Stimulated activated CD8-positive, alpha-beta memory T cell treated with anti-CD3 and anti-CD28 coated beads, Interleukin-7, amount 100 ng/mL, for 48 hours (primary cell): ENCODE measurements at places on chromosomes 5 and 9.
A peak's percentile ranks its signal among the peaks of the same experiment; 100 is the strongest.

DNA sequence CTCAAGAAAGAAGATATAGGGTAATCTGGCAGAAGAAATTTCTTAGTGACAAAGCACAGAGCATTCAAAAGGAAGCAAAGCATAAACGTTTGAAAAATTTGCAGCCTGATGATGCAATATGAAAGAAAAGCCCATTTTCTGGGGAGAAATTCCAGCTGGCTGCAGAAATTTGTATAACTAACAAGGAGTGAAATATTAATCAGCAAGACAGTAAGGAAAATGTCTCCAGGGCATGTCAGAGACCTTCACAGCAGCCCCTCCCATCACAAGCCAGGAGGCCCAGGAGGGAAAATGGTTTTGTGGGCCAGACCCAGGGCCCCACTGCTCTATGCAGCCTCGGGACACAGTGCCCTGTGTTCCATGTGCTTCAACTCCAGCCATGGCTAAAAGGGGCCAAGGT lies 359.4 kb downstream of the HINT1 start:
- DNase-seq = no peak

- no peak for DNase-seq
These were observed 48.1 kb upstream of the NKD2 start for GRCh38 chr5:960551-960950.

GRCh38 chr9:36470643-36471290 lies 70.7 kb upstream of the RNF38 start:
- DNase-seq = peak; percentile 43

DNA sequence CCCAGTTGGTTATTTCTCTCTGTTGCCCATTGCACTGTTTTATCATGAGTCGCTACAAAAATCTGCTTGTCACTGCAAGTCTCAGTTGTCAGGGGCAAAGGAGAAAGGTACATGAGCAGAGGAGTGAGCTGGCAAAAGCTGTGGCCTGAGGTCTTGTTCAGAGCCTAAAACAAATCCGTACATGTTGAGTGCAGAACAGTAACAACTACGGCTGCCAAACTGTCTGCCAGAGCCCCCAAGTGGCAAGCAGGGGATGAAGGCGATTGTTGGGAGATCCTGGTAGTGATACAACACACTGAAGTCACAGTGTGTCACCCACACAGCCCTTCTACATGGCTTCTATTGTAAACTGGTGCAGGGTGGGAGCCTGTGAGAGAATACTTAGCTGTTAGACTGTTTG lies 50.9 kb downstream of the BRINP1 start:
- DNase-seq = no peak

DNA sequence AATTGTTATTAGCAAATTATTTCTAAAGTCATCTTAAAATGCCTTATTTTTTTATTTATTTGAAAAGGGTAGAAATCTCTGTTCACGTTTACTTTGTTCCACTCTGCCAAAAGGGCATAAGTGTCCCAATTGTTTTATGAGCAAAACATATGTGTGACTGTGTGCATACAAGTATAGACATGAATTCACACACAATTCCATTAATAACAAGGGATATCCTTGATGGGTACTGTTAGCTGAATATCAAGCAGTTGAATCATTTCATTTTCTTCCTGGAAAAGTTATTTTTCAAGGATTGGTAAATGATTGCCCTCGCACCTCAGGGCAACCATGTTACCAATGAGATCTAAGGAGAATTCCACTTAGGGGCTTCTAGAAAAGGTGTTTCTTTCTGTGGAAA lies 92.1 kb upstream of the TAF11L2 start:
- no peak for DNase-seq

GRCh38 chr5:88805151-88805784 lies 77.7 kb downstream of the MEF2C start:
- DNase-seq = no peak

DNA sequence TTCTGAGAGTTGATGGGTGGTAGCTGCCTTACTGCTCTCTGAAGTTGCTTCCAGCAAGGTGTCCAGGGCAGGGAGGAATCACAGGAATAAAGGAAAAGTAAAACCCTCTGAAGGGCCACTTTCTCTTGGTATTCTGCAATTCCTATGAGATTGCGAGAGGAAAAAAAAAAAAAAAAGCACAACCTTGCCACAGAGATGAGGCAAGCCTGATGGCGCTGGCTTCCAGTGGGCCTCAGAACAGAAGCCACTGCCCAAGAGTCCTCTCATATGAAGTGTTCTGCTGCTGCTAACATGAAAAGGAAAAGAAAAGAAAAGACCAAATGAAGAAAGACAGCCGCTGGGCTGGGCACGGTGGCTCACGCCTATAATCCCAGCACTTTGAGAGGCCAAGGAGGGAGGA lies 80.8 kb upstream of the IL17B start:
- DNase-seq = no peak

DNA sequence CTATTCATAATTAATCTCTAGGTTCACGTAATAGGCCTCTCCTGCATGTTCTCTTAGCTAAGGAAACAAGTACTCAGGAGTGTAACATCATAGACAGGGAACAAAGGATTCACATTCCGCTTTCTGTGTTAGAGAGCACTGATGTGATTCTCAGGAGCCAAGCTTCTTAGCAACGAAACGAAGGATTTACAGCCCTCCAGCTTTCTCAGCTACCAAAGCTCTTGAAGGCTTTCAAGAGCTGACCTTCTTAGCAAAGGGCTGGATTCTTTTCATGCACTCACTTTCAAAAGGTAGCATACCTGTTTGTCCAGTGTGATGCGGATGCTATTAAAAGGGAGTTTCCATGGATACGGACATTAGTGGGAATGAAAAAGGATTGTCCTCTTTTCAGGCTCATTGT lies 107.4 kb downstream of the TUSC1 start:
- no peak for DNase-seq

DNA sequence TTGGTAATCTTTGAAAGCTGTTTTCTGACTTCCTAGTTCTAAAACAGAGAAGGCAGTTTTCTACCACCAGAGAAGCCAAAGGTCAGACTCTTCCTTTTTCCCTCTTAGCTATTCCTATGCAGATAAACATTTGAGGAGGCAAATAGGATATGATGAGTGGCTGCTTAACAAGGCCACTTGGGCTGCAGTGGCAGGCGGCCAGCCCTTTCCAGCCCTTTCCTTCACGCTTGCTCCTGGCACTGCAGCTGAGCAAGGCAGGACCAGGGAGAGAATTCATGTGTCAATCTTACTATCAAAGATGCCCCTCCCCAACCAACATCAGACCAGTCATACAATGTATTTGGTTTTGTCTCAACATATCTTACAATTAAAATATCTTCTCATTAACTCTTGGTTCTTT lies 36.8 kb upstream of the RNF38 start:
- DNase-seq = no peak

DNA sequence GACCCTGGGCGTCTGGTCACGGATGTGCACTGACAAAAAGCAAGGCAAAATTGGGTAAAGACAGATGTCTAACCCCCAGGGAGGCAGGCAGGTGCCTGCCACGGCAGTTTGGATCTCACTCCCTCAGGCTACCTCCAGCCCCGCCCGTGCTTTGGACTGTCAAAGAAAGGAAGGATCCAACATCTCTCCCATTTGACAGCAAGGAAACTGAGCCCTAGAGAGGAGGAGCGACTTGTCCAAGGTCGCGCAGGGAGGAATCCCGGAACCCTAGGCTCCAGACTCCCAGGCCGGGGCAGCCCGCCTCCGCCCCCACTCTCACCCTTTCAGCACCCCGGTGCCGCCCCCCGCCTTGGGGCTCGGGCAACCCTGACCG lies 376 bp downstream of the GOLGA1 start:
- no peak for DNase-seq

DNA sequence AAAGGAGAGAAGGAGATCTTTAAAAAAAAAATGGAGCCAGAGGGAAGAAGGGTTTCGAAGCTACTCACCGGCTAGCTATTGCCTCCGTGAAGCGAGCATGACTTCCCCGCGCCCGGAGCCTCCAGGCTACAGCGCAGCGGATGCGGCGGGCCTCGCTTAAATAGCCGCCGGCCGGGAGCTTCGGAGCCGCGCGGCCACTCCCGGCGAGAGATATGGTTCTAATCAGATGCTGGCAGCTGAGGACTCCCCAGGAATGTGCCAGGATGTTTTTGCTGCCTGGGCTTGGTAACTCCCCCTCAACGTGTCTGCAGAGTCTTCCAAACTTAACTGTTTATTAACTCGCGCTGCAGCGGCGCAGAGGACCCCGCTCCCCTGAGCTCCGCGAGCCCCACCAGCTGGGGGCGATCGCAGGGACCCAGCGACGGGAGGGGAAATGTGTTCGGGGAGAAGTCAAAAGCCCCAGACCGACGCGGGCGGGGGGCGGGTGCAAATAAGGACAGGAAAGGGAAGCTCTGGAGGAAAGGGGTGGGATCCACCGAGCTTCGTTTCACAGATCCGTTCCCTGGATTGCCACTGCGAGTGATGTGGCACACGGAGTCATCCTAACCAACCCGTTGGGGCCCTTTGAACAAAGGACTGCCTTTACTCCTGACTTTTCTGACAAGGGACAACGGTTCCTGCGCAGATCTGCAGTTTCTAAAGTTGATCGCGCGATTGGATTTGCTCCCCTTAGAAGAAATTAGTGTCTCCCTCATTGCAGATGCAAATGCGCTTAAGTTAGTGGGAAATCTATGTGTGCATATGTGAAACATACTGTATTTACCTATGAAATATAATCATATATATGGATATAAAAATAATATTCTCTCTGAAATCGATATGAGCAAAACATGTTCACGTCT lies at the start of gene DAB2:
DAB2 (minus strand) TSS at position 245 of the 902 bp plus-strand sequence. CDS start 30,660 bp downstream, outside the sequence.
- DNase-seq = peak; percentile 2

DNA sequence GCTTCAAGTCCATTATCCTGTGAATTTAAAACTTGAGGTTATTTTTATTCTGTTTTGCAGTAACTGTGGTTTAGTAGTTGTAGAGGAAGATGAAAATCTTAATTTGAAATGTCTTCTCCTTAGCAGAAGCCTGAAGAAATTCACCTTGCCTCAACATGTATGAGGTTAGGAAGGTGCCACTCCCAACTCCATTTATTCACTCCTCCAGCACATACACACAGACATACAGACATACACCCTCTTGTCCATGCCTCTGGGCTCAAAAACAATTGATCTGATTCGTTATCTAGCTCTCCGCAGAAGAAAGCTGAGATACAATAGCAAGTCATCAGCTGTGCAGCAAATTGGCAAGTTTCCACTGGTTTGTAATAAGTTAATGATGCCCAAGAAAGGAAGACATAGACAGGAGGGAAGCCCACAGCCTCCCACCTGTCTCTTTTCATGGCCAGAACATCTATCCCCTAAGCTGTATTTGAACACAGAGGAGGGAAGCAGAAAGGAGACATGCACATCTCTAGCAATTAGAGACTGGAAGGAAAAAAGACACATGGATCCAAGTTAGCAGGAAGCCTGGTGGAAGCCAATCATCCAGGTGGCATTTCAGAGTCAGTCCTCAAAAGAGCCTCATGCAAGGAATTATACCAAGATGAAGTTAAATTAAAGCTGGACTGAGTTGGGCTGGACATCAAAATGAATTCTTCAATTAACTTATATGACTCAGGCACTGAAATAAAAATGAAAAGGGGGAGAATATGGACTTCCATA lies 257.9 kb downstream of the ASTN2 start:
- DNase-seq = no peak

DNA sequence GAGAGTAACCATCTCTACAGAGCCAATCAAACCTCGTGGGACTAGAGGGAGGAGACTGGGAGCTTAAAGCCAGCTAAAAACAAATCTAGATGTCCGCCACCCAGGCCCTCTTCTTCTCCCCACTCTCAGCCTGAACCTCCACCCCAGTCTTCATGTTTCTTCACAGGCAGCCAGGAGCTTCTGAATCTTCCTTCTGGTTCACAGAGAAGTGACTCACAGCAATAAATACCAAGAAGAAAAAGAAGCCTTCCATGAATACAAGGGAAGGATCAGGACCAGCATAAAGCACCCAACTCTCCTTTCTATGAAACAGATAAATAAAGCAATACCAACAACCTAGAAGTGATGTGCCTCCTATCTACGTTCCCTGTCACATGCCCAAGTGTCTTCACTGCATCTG lies 103.3 kb upstream of the SLIT3 start:
- DNase-seq = no peak

DNA sequence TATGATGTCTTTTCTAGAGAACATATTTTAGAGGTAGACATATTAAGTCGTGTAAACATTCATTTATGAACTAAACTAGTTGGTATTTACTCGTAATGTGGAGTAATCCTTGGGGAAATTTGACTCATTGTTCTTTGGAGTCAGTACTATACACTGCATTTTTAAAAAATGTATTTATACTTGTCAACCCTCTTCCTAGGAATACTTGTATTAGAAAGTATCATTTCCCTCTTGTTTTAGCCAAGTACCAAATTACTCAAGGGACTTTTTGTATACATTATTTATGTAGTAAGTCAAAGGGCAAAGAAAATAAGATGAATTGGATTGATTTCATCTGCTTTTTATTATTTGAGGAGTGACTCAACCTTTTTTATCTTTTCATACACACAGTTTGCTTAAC lies 248.1 kb upstream of the IZUMO3 start:
- no peak for DNase-seq

DNA sequence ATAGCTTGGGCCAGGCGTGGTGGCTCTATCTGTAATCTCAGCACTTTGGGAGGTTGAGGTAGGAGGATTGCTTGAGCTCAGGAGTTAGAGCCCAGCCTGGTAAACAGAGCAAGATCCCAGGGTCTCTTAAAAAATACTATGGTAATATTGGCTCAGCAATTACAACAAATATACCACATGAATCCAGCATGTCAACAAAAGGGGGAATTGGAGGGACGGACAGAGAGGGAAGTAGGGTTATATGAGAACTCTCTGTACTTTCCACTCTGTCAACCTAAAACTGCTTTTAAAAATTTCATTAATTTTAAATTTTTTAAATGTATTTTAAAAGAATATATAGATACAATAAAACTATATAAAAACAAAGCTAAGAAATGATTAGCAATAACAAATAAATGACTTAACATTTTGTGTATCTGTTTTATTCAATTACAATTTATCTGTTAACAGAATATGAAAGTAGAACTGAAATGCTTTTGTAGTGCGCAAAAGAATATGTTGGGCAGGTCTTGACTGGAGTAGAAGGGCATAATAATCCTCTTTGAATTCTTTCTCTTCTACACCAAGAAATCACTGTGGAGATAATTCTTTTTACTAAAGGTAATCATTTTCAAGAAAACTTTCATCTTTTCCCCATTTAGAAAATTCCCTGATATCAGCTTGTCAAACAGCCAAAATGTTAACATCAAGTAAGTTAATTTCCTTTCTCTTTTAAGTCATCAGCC lies 12.9 kb upstream of the CDC42SE2 start:
- no peak for DNase-seq
